ENCODE measurements at places on chromosomes 3 and 15.

DNA sequence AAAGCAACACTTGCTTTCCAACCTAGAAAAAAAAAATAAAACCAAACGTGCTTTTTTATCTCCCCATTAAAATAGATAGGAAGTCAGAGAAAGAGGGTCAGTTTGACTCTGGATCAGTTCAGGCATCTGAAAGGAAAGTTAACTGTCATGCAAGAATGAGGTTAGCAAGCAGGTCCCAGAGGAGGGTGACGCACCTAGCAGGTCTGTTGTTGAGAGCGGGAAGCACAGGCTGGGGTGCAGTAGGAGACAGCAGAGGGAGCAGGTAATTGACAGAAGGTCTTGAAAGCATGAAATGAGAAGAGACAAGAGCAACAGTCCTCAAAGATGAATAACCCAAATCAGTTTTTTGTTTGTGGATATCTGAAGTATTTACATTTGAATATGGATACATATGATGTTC, 82.5 kb downstream of the ANO10 start:
- DNase-seq: no peak

DNA sequence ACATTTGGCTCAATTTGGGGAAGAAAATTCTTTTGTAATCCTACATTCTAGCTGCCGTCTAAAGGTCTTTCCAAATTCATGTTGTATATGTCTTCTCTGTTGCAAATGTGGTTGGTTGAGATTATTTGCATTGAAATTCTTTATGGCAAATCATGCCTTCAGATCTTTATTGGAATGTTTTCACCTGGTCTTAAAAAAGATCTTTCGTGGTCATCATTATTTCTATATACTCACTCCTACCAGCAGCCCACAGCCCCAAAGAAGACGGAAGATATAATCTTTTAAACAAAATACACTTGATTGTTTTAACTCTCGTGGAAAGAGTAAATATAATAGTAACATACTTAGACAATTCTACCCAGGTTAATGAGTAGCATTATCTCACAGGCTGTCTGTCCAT, 41.5 kb upstream of the PPARG start:
- DNase-seq: no peak

DNA sequence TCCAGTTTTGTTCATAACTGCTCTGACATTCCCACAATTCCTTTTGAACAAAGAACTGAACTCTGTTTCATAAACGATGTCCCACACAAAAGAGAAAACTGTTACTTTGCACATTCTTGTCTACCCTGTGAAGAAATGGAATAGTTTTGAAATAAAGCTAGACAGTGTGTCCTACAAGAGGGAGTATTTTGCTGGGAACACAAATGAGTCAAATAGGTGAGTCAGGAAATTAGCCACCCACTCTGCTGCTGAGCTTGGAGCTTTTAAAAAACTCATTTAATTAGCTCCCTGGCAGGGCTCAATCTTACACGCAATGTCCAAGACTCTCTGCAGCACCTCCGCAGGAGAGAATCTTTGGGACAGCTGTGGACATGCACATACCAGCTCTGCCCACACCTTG, 193.4 kb downstream of the SLC9A9 start:
- no peak for DNase-seq

DNA sequence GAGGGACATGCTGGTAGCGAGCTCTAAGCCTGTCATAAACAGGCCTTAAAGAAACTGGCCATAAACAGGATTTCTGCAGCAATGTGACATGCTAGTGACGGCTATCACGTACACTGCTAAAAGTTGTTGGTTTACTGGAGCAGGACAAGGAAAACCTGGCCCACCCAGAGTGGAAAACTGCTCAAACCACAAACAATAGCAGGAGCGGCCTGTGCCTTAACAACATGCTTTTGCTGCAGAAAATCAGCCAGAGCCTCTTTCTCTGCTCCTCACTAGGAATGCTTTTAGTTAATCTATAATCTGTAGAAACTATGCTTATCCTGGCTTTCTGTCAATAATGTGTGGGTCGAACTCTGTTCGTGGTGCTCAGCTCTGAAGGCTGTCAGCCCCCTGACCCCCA, 202.9 kb upstream of the UBE3A start:
- no peak for DNase-seq

- DNase-seq: no peak
These were observed 196.7 kb downstream of the PDE8A start for GRCh38 chr15:85178308-85178707.
